ENCODE measurements at places on chromosomes 1 and 21.

- DNase-seq: no peak
These were observed 147.8 kb downstream of the TENT5C start for GRCh38 chr1:117753652-117754051.

DNA sequence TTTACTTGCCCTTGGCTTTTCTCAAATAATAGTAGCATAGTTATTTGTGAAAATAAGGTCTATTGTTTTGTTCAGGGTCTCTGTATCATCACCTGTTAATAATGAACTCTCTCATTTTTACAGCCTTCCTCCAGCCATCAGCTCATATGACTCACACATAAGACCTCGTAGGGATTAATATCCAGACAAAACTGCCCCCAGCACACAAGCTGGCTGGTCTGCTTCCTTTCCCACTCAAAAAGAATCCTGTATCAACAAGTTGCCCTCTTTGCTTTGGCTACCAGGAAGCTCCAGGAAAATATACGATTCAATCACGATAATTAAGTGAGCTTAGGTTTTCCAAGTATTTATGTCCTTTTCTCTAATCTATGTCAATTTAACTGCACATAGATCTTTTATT is 119.2 kb downstream of the DMRTB1 start:
- DNase-seq: no peak

- DNase-seq: no peak
These were observed 201.0 kb downstream of the HS2ST1 start for GRCh38 chr1:87115317-87115890.

DNA sequence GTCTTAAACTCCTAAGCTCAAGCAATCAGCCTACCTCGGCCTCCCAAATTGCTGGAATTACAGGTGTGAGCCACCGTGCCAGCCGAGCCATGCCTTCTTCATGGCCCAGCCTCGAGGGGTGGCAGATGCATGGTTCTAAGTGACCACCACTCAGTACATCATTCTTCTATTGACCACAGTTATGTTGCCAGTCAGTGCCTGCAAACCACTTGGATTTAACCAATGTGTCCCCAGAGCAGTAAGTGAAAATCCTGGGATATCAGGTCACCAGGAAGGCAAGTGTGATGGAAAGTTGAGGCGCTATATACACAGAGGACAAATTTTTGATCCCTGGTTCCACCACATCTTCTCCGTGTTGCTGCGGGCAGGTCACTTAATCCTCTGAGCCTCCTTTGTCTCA is 37.0 kb upstream of the RD3 start:
- no peak for DNase-seq
